ENCODE measurements at places on chromosomes 3 and 15. TPM values are rescaled to one million over a fixed set of nuclear protein-coding genes. Genes with fewer than 3 reads are reported as not detected.

CEMIP gene
- 0.46 TPM for total RNA-seq

THBS1 gene
- 61.9 TPM for total RNA-seq

VEPH1 gene
- 0.51 TPM for total RNA-seq

ROPN1 gene
- not detected for total RNA-seq

MYO5C gene
- 28.2 TPM for total RNA-seq

A4GNT gene
- total RNA-seq = not detected

GOLGA6L10 gene
- 3.5 TPM for total RNA-seq

INAFM2 gene
- total RNA-seq = 10.4 TPM

ISLR2 gene
- total RNA-seq = 0.36 TPM

ZNF80 gene
- total RNA-seq = not detected

DZIP1L gene
- total RNA-seq = 11.1 TPM

- DNase-seq = no peak
These were observed 58.1 kb upstream of the TJP1 start for GRCh38 chr15:29880341-29880740.

DNA sequence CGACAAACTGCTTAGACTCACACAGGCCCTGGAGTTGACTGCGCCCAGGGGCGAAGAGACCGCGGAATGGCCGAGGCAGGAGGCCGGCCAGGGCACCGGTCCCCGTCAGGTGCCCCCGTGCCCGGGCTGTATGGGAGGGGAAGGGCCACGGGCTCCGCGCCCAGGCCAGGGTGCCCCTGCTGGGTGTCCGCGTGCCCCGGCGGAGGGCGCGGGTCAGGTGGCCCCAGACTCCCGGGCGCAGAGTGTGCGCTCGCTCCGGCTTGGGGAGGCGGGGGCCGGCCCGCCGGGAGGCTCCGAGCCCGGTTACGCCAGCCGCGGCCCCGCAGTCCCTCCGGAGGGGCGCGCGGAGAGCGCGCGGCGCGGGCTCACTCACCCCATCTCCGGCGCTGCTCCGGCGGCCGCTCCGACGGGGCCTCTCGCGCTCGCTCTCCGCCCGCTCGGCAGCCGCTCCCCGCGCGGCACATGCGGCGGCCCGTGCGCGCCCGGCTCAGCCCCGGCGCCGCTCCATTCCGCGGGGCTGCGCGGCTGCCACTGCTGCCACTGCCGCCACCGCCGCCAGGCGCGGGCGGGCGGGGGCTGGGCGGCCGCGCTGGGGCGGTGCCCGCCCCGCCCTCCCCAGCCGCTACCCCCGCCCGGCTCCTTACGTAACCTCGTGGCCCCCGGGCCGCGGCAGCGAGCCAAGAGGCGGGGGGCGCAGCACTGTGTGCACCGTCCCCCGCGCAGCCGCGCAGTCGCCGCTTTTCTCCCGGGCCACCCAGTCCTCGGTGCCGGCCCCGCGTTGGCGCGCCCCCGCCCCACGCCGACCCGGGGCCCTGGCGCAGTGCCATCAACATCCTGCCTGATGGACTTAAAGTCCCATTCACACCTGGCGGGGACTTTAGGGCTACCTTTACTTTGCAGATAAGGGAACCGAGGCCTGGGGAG lies at the start of gene HOMER2:
HOMER2 (minus strand) TSS at position 563 of the 924 bp plus-strand sequence; CDS start at position 378, 185 bp downstream.
- no peak for DNase-seq

- DNase-seq = no peak
These were observed 543.2 kb upstream of the SGO1 start for GRCh38 chr3:20729185-20729584.

DNA sequence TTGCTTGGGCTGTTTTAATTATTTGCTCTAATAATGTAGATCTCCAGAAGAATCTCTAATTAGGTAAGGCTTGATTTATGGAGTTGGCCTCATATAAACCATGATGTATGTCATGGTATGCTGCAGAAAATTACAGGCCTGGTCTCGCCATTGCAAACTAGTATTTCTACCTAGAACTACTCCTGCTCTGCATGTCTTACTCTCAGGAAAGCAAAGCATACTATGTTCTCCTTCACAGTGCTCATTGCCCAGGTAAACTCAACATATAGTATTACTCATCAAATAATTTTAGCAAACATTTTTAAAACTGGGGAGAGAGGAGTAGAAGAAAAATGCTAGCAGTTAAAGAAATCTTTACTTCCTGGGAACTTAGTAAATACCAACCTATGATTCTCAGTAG lies 90.7 kb downstream of the FILIP1L start:
- no peak for DNase-seq

GRCh38 chr3:27360113-27361078 lies 8.8 kb downstream of the NEK10 start:
- DNase-seq = peak; percentile 56

DNA sequence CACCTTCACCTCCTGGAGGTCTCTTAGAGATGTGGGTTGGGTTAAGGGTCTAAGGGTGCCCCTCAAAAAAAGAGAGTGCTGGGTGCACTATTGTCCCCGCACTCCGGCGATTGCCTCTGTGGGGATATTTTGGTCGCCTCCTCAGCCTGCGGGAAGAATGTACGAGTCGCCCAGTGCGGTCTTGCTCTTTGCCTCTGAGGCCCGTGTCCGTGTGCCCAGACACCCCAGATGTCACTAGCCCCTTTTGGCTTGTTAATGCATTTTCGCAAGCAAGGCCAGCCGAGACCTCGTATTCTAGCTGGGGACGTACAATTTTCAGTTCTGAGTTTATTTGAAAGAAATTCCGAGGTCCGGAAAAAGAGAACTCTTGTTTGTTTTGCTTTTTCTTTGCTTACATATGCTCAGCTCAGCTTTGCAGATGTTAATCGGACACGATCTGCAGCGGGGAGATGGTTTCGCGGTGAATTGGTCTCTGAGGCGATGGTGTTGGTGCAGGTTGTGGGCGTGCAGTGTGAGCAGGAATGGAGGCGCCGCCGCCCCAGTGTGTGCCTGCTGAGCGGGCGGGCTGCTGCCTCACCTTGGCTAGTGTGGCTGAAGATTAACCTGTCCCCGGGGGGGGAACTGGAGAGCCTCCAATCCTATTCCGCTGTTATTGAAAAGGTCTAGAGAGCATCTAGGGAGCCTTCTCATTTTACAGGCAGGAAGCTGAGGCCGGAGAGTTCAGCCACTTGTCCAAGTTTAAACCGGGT lies 1.4 kb downstream of the ST6GAL1 start:
- DNase-seq = no peak

GRCh38 chr15:67091980-67092677 lies 26.7 kb downstream of the SMAD3 start:
- DNase-seq = no peak

GRCh38 chr3:11727207-11727606 lies 83.5 kb upstream of the VGLL4 start:
- DNase-seq = no peak

DNA sequence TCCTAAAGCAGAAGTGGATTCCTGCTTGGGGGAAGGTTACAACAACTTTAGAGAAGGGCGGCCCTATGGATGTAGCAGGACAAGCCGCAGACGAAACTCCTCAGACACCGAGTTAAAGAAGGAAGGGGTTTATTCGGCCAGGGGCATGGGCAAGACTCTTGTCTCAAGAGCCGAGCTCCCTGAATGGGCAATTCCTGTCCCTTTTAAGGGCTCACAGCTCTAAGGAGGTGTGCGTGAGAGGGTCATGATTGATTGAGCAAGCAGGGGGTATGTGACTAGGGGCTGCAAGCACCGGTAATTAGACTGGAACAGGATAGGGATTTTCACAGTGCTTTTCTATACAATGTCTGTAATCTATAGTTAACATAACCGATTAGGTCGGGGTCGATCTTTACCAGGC lies 879 bp upstream of the PDHB start:
- no peak for DNase-seq

DNA sequence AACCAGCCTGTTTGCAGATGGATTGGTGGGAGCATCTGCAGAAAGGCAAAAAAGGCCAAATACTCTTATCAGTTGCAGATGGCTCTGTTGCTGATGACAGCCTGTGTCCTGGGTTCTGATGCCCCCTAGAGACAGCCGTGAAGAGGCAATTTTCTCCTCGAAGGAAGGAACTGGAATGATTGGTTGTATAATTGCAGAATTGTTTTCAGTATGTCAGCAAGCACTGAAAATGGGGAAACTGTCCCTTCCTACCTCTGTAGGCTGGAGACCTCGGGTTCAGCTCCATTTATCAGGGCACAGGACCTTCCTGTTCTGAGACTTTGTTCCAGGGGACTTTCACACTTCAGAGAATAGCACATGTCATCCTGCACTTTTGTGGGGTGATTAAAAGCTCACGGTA lies 103.0 kb downstream of the PGPEP1L start:
- DNase-seq = no peak

DNA sequence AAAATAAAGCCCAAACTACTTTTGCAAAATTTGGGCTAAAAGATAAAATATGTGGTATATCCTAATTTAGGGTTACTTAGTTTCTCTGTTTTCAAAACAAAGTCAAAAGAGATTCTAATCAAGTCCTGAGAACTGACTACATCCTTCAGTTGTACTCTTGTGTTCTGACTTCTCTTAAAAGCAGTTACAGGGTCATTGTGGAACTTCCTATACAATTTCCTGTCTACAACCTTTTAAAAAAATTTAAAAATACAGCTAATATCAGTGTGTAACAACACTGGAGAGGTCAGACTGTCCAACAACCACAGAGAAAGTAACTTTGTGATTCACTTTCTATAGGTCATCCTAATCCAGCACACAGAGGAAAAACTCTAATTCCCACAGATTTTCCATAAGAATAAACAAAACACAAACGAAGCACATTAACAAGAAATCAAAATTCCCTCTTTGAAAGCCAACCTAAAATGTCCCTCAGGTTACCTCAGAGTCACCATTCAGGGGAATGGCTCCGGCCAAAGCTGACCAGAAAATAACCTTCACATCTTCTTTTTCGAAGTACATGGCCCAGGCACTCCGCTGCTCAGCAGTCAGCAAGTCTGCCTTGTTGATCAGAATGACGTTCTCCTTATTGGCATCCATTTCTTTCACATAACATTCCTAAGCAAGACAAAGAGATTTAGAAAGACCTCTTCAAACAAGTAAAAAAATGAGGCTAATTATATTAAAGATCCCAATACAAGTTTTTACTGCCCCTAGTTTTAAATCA lies 13.3 kb downstream of the LSG1 start:
- DNase-seq = no peak

- no peak for DNase-seq
These were observed 105.9 kb downstream of the B3GALNT1 start for GRCh38 chr3:160999274-160999673.

GRCh38 chr3:116473602-116474001 lies 28.3 kb upstream of the LSAMP start:
- no peak for DNase-seq

DNA sequence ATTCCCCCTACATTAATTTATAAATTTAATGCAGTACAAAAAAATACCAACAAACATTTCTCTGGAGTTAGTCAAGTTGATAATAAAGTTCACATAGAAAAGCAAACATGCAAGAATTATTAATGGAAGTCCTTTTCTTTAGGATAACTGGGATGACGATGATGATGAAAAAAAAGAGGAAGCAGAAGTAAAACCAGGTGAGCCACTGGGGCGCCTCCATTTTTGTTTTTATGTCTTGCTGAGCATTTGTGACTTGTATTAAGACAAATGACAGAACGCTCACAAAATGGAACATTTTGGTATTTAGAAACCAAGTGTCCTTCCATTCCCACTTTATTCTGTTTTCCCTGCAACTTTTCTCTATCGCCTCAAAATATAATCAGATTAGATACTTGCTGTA lies 13.8 kb downstream of the EIF3J start:
- DNase-seq = no peak

GRCh38 chr3:17848102-17848501 lies 105.7 kb upstream of the TBC1D5 start:
- no peak for DNase-seq

GRCh38 chr15:51756482-51756881 lies 5.1 kb downstream of the TMOD2 start:
- DNase-seq = no peak

DNA sequence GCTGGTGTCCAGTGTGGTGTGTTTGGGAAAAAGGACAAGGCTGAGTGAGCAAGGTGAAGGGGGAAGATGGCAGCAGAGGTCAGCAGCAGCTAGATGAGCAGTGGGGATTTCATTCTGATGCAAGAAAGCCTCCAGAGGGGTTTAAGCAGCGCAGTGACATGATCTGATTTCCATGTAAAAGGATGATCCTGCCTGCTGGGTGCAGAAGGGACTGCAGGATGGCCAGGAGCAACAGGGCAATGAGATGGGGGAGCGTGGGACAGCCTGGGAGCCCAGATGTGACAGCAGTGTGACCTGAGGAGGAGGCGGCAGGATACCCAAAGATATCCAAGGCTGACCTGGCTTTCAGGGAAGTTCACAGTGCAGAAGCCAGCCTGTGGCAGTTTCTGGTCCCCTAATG lies 6.1 kb downstream of the WNT7A start:
- no peak for DNase-seq

DNA sequence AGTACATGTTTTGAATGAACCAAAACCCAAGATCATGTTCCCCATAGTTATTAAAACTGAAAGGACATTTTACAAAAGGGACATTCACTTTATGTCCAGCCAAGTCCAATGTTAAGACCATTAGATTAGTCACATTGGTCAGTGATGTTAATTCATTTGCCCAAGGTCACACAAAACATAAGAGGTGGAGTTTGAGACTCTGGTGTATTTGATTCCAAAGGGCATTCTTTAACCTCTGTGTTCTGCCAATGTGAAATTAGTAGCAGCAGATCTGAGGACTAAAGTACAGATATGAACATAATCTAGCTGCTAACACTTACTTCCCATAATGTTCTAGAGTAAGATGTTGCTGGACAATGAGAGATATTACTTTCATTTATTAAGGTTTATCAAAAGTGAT lies 425.6 kb downstream of the TUSC7 start:
- DNase-seq = no peak

GRCh38 chr15:63462088-63462487 lies 42.3 kb upstream of the USP3 start:
- no peak for DNase-seq
